ENCODE measurements at places on chromosomes 7 and 10.

- no peak for DNase-seq
Measured at GRCh38 chr7:46764100-46764936, 817.6 kb downstream of the TNS3 start.

DNA sequence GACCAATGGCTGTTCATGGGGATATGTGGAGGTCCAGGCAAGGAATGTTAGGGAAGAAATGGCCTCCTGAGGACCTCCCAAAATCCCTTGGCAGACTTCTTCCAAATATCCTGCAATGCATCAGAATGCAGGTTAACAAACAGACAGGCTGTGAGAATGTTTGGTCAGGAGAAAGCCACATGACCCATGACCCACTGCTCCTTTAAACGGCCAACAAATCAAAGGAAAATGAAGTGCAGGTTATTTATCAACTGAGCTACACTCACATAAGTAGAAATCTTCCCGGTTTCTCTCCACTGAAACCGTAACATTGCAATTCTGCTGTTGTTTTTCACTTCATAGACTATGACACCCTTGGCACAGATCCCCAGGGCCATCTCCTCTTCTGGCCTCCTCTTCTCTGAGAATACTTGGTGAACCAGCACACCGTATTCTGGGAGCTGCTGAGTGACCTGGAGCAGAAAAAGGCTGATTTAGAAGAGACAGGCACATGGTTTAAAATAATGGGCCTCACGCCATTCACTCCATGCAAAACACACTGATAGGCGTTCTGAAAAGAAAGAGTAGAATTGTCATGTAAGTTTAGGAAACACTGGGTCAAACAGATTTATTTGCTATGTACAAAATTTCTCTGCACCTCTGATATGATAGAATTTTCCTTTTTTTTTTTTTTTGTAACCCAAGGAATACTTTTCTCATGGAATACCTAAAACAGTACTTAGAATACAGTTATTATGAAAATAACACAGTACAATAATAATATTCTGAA lies 67.8 kb downstream of the FRMPD2 start:
- DNase-seq: no peak

DNA sequence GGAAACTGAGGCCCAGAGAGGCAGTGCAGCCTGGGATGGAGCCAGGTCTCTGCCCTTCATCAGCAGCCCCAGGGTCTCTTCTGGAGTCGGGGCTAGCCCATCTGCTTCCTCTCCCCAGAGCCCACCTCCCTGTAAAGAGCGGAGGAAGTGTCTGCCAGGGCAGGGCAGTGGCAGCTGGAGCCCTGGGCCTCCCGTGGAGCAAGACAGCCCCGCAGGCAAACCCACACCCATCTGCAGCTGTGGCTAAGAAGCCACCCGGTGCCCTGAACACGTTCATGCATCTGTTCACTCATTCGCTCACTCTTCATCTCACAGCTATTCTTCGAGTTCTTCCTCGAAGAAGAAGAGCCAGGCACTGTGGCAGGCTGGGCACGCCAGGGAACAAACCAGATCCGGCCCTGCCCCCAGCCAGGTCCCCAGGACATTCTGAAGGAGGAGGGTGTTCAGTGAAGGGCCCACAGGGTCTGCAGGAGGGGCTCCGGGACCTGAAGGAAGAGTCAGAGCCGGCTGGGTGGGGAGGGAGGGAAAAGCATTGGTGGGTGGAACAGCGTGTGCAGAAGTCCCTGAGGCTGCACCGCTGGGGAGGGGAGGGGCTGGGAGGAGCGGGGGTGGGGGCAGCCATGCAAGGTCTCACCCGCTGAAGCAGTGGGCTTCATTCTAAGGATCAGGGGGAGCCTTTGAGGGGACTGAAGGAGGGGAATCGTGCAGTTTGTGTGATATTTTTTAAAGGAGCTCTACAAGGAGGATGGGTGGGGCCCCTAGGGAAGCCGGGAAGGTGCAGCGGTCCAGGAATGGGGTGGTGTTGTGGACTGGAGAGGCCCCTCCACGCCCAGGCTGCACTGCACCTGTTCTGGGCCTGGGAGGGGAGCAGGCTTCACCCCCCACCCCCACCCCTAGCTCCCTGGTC lies 99.1 kb downstream of the UNCX start:
- DNase-seq: peak; percentile 7

DNA sequence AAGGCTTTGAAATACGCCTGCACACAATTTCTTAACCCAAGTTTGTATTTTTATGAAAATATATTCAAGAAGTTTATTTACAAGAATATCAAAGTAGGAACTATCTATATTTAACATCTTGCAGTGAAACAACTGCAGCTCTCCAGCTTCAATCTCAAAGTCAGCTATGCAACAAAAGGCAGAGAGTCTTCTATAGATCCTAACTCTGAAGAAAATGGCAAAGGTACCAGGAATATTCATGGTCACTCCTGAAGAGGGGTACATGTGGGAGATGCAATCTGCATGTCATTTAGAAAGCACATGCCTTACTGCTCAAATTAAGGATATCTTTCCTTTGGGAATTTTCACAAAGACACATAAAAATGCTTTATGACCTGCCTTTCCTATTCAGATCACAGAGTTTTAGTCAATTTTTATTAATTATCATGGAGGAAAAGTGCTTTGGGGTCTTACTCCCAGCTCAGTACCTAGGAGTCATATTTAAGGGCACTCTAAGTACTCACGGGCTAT lies 1.5 kb downstream of the ANK3 start:
- no peak for DNase-seq

DNA sequence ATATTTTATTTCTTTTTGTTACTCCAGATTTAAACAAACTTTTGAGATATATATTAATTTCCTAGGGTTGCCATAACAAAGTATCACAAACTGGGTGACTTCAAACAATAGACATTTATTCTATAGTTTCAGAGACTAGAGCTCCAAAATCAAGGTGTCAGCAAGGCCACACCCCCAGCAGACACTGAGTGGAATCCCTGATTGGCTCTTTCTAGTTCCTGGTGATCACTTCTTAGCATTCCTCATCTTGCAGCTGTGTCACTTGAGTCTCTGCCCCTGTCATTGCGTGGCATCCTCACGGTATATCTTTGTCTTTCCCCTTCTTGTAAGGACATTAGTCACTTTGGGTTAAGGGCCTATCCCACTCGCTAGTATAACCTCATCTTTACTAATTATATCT lies 7.6 kb upstream of the SLC26A3 start:
- DNase-seq: no peak

DNA sequence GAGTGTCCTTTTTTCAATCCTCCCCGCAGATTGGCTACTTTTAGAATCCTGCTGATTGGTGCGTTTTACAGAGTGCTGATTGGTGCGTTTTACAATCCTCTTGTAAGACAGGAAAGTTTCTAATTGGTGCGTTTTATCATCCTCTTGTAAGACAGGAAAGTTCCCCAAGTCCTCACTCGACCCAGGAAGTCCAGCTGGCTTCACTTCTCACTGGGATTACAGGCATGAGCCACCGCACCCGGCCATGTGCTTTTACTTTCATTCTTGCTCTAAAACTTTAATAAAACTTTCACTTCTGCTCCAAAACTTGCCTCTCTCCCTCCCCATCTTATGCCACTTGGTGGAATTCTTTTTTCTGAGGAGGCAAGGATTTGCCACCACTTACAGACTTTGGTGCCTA lies 17.0 kb upstream of the WAPL start:
- no peak for DNase-seq

- DNase-seq: no peak
Measured at GRCh38 chr10:49225218-49225876, 37.2 kb upstream of the TMEM273 start.

- DNase-seq: no peak
Measured at GRCh38 chr10:90923111-90923731, 2.3 kb upstream of the ANKRD1 start.

- peak; percentile 13 for DNase-seq
Measured at GRCh38 chr7:92292981-92293380, 47.2 kb downstream of the ANKIB1 start.

DNA sequence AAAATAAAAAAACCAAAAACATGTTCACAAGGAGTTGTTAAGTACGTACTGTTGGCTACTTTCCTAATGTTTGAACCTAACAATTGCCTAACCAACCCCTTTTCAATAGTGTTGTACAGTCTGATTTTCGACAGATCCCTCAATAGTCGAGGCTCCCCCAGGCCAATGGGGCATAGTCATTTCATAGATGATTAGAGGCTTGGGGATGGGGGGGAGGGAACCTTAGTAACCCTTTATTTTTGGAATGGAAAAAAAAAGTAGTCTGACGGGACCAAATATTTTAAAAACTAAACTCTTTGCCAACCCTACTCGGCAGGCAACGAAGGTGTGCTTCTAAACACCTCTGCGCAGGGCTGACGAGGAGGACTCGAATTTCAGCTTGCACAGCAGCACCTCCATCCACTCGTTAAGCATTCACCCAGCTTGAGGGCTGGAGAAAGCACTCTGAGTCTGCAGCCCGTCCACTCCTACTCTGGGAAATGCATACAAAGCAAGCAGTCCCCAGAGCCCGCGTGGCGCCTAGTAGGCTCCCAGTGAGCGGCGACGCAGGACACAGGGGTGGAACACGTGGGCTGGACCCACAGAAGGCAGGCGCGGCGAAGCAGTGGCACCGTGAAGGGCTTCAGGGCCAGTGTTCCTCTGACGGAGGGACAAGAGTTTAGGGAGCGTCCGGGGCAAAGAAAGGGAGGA lies 899 bp downstream of the PUS7 start:
- peak; percentile 59 for DNase-seq

GRCh38 chr10:79492839-79493238 lies 19.5 kb upstream of the EIF5AL1 start:
- peak; percentile 44 for DNase-seq

DNA sequence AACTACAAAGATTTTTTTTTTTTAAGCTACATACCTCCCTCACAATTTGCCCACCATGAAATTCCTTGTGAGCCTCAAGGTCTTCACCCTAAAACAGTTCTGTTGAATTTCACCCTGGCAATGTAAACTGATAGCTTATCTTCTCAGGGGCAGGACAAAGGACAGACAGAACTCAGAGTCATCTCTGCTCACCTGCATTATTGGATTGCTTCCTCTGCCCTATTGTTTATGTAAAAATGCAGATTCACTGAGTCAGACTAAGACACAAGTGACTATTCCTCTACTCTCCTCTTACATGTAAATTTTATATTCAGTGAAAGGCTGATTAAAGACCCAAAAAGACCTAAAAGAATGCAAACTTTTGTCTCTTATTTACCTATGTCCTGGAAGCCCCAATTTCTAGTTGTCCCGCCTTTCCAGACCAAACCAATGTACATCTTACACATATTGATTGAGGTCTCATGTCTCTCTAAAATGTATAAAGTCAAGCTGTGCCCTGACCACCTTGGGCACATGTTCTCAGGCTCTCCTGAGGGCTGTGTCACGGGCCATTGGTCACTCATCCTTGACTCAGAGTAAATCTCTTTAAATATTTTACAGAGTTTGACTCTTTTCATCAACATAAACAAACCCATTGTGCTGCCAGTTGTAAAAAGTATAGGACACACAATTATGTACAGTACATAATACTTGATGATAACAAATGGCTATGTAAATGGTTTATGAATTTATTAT lies 440.2 kb downstream of the HTR7 start:
- no peak for DNase-seq

DNA sequence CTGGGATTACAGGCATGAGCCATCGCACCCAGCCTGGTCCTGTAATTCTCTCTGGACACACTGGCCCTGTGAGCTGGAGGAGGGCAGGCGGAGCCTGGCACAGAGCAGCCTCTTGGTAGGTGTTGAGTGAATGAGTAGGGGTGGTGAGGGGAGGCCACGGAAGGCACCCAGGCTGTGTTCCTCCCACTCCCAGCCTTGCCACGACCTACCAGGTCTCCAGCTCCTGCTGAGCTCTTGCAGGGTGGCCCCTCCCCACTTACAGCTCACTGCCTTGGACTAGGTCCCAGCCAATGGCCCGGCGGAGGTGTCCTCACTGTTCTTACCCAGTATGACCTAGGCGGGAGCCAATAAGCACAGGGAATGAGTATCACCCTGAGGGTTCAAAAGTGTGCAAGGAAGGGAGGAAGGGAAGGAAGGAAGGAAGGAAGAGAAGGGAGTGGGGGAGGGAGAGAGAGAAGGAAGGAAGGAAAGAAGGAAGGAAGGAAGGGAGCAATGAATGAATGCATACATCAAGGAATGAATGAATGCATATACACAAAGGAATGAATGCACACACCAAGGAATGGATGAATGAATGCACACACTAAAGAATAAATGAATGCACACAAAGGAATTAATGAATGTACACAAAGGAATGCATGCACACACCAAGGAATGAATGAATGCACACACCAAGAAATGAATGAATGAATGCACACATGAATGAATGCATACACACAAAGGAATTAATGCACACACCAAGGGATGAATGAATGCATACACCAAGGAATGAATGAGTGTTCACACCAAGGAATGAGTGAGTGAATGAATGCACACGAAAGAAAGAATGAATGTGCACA lies 45.5 kb downstream of the GTF2IRD1 start:
- no peak for DNase-seq

GRCh38 chr7:92695308-92696261 lies 105.4 kb upstream of the FAM133B start:
- DNase-seq: peak; percentile 45

DNA sequence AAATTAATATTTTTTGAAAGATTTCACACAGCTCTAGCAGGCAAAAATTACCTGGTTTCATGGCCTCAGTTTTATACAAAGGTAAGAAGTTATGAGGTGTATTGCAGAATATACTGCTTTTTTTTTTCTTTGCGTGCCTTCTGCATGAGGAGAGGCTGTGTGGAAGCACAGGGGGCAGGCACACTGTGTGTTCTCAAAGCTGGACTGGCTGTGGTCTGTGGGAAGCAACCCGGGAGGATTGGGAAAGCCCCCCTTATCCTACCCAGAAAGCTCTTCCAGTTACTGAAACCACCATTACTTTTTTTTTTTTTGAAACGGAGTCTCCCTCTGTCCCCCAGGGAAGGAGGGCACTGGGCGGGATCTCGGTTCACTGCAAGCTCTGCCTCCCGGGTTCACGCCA lies 25.0 kb downstream of the ADARB2 start:
- DNase-seq: no peak

- DNase-seq: no peak
Measured at GRCh38 chr7:107641676-107642075, 19.0 kb upstream of the SLC26A4 start.

GRCh38 chr10:14349081-14349480 lies 18.4 kb upstream of the FRMD4A start:
- DNase-seq: no peak

GRCh38 chr7:143396625-143397556 lies 11.8 kb downstream of the EPHA1 start:
- DNase-seq: no peak

DNA sequence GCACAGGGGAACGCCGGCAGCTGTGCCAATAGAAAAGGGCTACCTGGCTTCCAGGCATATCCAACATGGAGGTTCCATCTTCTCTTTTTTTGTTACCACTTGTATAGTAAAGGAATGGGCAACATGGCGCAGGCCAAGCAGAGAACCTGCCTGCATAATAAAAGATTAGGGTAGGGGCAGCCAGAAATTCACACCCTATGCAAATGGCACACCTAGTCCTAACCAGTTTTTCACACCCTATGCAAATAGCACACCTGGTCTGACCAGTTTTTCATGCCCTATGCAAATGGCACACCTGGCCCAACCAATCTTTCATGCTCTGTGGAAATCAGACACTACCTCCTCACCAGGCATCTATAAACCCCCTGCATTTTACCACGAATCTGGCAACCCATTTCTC lies 369.5 kb downstream of the IPMK start:
- DNase-seq: no peak

GRCh38 chr10:96967847-96968246 lies 135.7 kb downstream of the LCOR start:
- DNase-seq: no peak
